DMS 273 treated with DMSO at 0.1 percent for 48 hours (cell line): ENCODE measurements at places on chromosomes 1 and 21.

GRCh38 chr1:153616144-153616916 lies at the start of gene S100A14:
Gene S100A14 (minus strand): TSS chr1:153616325. CDS start chr1:153615858, 467 bp downstream.
- DNase-seq: no peak

- no peak for DNase-seq
Measured at GRCh38 chr1:4702932-4703331, 48.5 kb downstream of the AJAP1 start.

DNA sequence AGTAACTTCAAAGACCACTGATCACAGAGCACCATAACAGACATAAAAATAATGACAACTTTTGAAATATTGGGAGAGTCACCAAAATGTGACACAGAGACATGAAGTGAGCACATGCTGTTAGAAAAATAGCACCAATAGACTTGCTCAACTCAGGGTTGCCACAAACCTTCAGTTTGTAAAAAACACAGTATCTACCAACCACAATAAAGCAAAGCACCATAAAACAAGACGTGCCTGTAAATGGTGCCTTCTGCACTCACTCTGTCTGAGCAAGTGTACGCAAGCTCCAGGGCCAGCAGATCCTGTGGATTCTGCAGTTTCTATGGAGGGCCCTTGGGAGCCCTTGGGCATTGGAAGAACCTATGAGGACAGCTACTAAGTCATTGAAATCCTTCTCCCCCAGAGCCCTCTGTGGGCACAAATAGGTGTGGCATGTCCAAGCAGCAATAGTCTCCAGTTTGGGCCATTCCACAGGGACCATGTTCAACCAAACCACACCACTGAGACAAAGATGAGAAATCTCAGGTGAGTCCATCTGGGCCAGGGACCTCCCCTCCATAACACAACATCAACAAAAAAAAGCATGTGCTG lies 116.9 kb upstream of the RAB4A start:
- no peak for DNase-seq

GRCh38 chr1:16115468-16115983 lies 40.3 kb downstream of the EPHA2 start:
- DNase-seq: no peak

- DNase-seq: peak; percentile 52
Measured at GRCh38 chr1:205321162-205321958, at the start of gene NUAK2. Gene NUAK2 (minus strand): TSS chr1:205321745. CDS start chr1:205321628, 117 bp downstream.

- peak; percentile 70 for DNase-seq
Measured at GRCh38 chr1:14263671-14264070, 334.8 kb upstream of the KAZN start.

GRCh38 chr1:240683576-240683975 lies 71.6 kb upstream of the GREM2 start:
- DNase-seq: no peak
